ENCODE measurements at places on chromosomes 5 and 9. TPM values are rescaled to one million over a fixed set of nuclear protein-coding genes. Genes with fewer than 3 reads are reported as not detected.

- no peak for DNase-seq
Measured at GRCh38 chr5:11684607-11685006, 219.6 kb downstream of the CTNND2 start.

FGF18 gene
- polyA plus RNA-seq: 0.18 TPM

DNA sequence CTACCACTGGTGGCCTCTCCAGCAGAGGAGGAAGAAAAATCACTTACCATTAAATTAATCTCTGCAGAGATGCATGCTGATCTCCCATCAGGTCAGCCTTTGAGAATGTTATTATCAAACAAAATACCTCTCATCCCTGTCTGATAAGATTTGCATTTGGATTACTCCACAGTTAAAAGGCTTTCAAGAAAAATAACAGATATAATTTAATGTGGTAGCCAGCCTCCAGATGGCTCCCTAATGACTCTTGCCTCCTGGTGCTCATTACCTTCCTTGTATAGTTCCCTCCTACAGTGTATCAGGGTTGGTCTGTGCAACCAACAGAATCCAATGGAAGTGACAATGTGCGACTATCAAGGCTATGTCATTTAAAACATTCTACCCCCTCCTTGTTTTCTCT is 63.6 kb upstream of the TNPO1 start:
- no peak for DNase-seq

GRCh38 chr5:128825826-128826225 is 139.5 kb upstream of the SLC27A6 start:
- no peak for DNase-seq

- DNase-seq: no peak
Measured at GRCh38 chr5:1343315-1343751, 1.6 kb downstream of the CLPTM1L start.

SH3TC2 gene
- 0.55 TPM for polyA plus RNA-seq

IFNA21 gene
- not detected for polyA plus RNA-seq
